ENCODE measurements at places on chromosomes 4 and X.

GRCh38 chr4:168724243-168724642 is 227.4 kb downstream of the PALLD start:
- no peak for DNase-seq

- no peak for DNase-seq
Observed at GRCh38 chrX:130083656-130084382, 26.5 kb downstream of the ELF4 start.

DNA sequence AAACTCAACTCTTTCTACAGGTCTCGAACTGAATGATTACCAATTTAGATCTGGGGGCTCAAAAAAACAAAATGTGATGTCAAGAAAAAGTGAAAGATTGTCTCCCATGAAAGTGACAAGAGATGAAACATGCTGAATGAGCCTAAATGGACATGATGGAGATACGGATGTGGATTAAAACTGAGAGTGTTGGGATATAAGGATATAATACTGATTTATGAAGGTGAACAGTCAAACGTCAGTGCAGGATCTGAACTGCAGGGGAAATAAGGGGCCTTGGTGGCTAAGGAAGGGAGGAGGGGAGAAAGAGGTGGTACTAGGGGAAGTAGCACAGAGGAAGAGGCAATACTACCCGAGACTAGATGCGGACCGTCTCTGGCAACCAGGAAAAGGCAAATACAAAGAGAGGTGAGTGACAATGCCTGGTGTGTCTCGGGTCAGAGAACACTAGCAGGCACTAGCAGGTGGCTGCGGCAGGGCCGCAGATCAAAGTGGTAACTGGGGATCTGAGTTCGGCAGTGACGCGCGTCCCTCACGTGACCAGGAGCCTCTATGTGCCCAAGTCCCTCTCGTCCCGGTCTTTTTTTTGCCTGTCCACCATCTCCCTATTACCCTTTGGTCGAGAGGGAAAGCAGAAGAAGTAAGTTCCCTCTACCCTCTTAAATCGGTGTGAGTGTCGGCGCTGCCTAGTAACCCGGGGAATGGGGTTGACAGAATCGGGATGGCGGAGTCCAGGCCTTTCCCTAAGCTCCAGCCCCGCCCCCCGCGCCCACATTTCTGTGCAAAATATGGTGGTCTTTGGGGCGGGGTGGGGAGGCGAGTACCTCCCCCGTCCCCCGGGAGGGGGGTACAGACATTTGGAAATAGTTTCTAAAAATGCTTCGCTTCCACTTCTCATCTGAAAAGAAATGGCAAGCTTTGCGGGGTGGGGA is at the start of gene TCEAL1:
Gene TCEAL1 (plus strand): TSS at position 590 of the 932 bp plus-strand sequence. CDS start 942 bp downstream, outside the sequence.
- DNase-seq = no peak

DNA sequence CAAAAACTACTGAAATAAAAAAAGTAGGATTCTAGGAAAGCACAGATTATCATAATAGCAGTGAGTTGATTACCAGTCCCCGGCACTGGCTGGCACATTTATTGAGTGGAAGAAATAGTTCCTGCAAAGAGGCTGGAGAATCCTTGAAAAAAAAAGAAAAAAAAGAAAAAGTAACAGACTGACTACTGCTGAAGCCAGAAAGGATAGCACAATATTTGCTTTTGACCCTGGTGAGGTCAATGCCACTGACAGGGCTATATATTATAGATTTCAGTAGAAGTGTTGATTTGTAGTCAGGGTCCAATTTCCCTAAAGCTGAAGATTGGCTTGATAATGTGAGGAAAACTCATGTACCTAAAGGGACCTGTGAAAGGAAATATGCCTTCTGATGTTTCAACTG is 64.7 kb downstream of the NDNF start:
- DNase-seq = no peak

DNA sequence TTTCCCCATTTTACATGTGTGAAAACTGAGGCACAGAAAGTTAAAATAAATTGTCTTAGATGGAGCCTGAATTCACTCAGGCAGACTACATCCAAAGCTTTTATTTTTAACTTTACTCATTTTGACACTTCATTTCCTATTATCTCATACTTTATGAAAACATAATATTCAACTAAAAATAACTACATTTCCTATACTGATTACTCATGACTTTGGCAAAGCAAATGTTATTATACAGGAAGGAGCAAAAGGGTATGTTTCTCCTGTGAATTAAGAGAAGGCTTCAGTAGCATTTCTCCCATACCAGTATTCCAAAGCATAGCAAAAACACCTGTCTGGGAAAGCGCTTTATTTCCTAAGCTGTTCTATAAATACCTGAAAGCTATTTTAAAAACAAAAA is 178.6 kb downstream of the ADAMTS3 start:
- no peak for DNase-seq

- DNase-seq = no peak
Observed at GRCh38 chrX:36849407-36849806, 158.8 kb upstream of the FAM47C start.

- no peak for DNase-seq
Observed at GRCh38 chr4:40058854-40059253, 2.2 kb downstream of the N4BP2 start.

Measured in H54 (cell line).